ENCODE measurements at places on chromosomes 16 and 17. TPM values are rescaled to one million over a fixed set of nuclear protein-coding genes. Genes with fewer than 3 reads are reported as not detected.

CCL14 gene
- 0.37 TPM for total RNA-seq

ABCA10 gene
- total RNA-seq = 0.29 TPM

TBX4 gene
- total RNA-seq = not detected

C16orf74 gene
- total RNA-seq = 84.9 TPM

C1QTNF8 gene
- total RNA-seq = 0.10 TPM
